ENCODE measurements at places on chromosomes 4 and X.

- no peak for DNase-seq
These were observed 13.1 kb downstream of the DCHS2 start for GRCh38 chr4:154478547-154478946.

- DNase-seq = no peak
These were observed 848 bp upstream of the KCND1 start for GRCh38 chrX:48972220-48973164.

- no peak for DNase-seq
These were observed 18.1 kb downstream of the DCHS2 start for GRCh38 chr4:154473497-154473896.

DNA sequence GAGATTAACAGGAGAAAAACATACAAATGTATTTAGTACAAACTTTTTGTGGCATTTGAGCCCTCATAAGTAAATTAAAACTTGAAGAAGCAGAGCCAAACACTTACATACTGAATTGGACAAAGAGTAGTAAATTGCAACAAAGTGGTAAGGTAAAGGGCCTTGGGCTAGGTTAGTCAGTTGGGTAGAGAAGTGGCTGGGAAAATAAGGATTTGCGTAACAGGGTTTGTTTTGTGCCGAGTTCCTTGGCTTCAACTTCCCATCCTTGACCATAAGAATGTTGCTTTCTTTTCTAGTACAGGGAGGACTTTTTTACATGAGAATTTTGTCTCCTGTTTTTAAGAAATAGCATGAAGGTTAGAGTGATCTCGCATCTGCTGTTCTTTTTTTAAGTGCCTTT is 33.3 kb upstream of the DSPP start:
- DNase-seq = no peak

DNA sequence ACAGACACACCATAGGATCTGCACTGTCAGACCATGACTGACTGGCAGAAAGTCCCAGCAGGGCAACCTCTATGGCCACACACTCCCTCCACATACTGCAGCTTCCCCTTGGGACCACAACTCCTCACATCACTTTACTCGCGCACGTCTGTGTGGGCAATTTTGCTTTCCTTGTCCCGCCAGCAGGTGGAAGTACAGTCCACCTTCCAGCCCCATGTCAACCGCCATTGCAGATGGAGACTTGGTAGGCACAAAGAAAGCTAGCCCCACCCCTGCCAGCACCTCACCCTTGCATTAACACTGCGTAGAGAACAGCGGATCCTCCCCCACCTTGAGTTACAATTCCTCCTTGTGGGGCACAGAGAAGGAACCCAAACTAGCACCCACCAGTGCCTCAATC is 74.4 kb upstream of the NAP1L2 start:
- no peak for DNase-seq

GRCh38 chr4:72112514-72113156 is 80.8 kb downstream of the NPFFR2 start:
- DNase-seq = no peak

DNA sequence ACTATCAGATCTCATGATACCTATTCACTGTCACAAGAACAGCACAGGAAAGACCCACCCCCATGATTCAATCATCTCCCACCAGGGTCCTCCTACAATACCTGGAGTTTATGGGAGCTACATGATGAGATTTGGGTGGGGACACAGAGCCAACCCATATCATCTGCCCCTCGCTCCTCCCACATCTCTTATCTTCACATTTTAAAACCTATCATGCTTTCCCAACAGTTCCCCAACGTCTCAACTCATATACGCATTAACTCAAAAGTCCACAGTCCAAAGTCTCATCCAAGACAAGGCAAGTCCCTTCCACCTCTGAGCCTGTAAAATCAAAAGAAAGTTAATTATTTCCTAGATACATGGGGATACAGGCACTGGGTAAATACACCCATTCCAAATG is 1185.2 kb downstream of the PCDH7 start:
- no peak for DNase-seq

GRCh38 chrX:68876731-68877130 is 47.9 kb downstream of the EFNB1 start:
- DNase-seq = no peak

DNA sequence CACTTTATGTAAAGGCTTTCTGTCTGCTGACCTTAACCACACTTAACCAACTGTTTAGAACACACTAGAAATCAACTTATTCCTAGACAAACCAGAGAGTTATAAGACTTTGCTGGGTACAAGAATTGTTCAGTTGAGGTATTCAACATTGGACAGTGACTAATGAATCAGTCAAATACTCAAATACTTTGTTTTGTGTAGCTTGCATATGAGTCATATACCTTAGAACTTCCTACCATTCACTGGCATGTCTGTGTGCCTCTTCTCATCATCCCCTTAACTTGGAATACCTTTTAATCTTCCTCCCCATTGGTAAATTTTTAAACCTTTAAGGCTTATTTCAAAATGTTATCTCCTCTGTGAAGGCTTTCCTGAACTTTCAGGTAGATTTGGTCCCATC is 708.8 kb upstream of the GRIA3 start:
- DNase-seq = no peak

DNA sequence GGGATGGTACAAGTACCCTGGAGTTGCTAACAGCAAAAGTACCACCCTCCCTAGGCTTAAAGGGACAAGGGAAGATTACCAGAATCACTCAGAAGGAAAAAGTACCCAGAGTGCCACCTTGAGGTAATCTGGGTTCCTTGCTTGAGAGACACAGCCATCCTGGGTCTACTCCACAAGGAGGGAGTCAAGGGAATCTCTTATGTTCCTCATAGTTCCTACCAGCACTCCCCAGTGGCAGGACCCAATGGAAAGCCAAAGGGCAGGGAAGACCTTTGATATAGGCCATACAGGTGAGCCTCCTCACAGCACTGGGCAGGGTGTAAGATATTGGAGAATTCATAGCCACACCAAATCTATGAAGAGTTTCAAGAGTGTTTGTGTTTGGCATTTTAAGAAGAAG is 5.7 kb downstream of the IL2 start:
- DNase-seq = peak; percentile 10

DNA sequence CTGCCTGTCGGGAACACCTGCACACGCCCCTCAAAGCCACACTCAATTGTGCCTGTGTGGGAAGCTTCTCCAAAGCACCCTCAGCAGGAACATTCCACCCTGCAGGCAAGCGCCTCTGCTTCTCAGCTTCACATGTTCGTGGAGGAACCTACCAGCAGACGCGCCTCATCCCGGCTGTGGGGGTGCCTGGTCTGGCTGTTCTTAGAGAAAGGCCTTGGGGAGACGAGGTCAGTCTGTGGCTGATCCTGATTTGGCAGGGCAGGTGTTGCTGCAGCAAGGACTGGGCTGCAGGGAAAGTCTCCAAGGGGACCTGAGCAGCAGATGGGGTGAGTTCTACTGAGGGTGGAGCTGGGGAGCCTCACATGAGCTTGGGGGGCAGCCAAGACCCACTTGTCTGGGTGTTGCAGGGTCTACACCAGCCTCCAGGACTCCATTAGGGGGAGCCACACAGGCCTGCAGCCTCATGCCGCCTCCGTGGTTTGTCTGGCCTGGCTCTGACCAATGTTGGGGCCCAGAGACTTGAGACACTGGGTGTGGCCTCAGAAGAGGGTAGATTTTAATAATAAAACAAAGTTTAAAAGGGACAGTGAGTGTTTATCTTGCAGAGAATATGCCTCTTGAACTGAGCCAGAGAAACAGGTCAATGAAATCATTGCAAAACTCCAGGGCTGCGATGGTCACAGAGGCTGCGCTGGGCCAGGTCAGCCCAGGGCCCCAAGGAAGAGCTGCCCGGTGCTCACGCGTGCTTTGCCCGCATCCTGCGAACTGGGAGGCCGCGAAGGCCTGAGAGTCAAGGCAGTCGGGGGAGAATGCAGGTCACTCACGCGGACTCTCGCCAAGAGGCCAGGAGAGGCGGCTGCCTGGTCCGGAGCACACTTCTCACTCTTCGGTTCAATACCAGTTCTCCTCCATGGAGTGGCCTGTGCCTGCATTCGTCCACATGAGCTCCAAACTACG is 21.1 kb downstream of the RNF212 start:
- no peak for DNase-seq

- no peak for DNase-seq
These were observed 76.0 kb upstream of the VEGFC start for GRCh38 chr4:176868676-176869075.

DNA sequence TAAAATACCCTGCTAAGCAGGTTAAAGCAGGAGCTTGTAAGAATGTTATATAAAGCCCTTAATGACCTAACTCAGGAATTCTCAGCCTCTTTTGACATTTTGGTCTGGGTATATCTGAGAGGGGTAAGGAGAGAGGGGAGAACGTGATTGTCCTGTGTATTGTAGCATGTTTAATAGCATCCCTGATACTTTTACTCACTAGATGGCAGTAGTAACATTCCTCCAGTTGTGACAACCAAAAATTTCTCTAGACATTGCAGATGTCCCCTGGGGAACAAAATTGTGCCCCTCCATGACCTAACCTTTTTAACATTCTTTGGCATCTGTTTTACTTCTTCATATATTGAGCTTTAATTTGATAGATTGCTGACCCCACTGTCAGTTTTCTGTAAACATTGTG is 17.9 kb downstream of the SMARCA5 start:
- DNase-seq = no peak

DNA sequence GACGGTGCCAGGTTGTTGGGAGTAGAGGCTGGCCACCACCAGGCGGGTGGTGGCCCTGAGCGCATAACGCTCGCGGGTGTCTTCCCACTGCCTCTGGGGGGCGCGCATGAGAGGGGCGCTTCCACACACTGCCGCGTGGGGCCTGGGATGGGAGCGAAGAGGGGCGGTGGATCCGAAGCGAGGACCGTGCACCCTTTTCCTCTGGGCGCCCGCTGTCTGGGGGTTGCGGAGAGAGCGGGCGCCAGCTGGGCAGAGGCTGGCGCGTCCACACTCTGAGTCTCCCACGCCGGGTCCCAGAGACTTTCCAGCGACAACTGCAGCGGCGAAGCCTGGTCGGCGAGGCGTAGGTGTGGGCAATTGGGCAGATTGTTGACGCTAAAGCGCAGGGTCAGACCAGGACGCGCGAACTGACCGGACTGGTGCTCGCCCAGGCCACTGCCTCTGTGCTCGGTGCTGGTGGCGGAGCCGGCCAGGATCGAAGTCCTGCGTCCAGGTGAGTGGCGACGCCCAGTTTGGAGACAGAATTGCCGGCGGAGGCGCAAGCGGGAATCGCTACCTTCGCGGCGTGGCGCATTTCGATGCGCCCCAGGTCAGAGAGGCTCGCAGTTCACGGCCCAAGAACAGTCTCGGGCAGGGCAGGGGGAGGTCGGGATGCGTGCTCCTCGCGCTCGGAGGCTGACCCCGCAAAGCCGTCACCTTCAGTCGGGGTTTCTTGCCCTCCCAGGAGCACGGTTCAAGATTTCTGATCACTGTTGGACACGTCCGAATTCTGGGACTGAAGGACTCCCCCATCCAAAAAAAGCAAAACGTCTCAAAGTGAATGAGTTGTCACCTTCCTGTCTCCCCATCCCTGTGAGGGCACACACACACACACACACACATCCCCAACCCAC is 2.6 kb upstream of the HMX1 start:
- DNase-seq = no peak

DNA sequence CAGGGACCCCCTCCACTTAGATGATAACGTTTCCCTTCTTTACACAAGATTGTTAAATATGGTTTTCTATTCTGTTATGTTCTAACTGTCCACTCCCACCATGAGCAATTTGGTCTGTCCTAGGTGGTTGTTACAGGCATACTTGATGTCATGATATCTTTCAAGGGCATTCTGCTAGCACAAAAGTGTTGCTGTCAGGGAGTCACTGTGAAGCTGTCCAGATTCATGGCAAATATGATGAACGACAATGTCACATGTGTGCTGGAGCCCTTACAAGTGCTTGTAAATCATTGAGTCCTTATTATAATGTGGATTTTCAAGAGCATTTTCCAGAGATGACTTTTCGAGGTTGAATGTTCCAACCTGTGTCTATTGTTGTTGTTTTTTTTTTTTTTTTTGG is 1250.7 kb upstream of the PRKX start:
- no peak for DNase-seq

DNA sequence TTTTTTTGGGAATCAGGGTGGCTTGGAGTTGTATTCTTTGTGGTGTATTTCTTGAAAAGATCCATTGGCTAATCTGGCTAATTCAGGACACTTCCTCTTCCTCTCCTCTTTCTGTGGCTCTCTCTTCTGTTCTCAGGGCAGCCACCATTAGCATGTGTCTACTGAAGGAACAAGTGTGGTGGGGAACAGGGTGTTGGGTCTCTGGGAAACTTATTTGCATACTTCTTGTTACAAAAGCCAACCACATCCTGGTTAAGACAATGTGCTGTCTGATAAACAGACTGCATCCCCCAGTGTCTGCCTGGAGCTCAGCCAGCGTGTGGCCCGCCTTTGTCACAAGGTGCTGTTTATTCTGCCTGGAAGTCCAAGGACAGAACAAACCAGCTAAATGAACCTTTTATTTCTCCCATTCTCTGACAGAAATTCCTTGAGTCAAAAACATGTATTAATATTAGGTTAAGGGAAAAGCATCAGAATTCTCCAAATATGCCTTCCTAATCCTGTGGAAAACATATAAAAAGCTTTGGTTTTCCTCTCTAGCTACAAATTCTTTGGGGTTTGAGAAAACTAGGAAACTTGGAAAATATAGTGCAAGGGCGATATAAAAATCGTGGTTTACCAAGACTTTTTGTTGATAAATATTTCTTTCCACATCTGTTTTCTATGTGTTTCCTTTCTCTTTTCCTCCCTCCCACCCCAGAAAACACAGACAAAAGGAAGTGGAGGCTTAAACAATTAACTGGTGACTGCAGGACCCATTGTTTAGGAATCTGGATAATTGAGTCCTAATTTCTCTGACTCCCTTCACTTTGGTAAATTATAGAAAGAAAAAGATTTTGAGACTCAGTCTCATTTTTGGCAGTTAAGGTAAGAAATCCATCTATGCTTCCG is 203.6 kb downstream of the SPRY1 start:
- no peak for DNase-seq

DNA sequence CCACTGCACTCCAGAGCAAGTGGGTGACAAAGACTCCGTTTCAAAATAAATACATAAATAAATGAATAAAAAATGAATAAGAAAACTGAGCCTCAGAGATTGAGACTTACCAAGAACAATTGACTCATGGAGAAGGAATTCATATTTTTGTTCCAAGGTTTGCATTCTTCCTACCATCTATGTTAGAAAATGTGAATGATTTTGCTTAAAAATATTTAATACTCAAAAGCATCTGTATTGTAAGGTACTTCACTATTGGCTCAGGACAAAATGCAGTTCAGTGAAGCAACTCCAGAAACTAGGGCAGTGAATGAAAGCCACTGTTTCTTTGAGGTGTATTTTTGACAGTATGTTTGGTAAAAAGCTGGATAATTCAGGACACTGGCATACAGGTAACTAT is 54.1 kb downstream of the XAGE2 start:
- DNase-seq = no peak

GRCh38 chrX:139831675-139832456 is 101.0 kb downstream of the ATP11C start:
- peak; percentile 60 for DNase-seq

GRCh38 chrX:113510586-113510985 is 670.0 kb upstream of the AMOT start:
- no peak for DNase-seq

DNA sequence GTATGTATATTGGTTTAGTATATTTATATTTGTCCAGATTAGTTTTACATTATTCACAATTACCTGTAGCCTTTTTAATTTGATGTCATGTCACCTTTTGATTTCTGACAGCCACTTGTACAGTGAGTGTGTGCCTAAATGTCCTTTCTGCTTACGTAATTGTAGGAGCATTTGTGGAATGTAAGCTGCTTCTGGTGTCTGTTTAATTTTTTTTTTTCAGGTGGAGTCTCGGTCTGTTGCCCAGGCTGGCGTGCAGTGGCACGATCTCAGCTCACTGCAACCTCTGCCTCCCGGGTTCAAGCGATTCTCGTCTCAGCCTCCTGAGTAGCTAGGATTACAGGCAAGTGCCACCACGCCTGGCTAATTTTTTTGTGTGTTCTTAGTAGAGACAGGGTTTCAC is 91.2 kb upstream of the XAGE2 start:
- no peak for DNase-seq

All from SK-N-MC (cell line).